ENCODE measurements at places on chromosomes 7 and 10.

GRCh38 chr7:22452142-22452959 lies 47.6 kb downstream of the STEAP1B start:
- no peak for DNase-seq

DNA sequence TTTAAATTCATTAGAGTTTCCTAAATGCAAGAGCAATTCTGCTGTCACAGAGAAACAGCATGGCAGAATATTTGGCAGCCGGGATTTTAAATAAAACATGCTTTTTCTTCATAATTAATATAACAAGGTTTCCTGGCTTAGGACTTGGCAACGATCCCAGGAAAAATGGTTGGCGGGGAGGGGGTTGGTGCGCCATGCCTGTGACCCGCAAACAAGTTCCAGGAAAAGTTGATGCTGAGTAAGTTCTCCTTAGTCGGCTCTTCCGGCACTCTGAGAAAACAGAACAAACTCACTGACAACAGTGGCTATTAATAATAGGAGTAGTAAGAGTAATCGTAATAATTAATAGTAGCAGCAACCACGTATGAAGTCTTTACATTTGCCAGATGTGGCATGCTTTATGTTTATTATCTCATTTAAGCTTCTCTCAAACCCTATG lies 4.6 kb downstream of the HABP2 start:
- no peak for DNase-seq

- DNase-seq: no peak
These were observed 64.8 kb upstream of the CAPZA2 start for GRCh38 chr7:116797612-116798011.

- no peak for DNase-seq
These were observed 79.4 kb upstream of the PRKAR2B start for GRCh38 chr7:106965108-106965507.

DNA sequence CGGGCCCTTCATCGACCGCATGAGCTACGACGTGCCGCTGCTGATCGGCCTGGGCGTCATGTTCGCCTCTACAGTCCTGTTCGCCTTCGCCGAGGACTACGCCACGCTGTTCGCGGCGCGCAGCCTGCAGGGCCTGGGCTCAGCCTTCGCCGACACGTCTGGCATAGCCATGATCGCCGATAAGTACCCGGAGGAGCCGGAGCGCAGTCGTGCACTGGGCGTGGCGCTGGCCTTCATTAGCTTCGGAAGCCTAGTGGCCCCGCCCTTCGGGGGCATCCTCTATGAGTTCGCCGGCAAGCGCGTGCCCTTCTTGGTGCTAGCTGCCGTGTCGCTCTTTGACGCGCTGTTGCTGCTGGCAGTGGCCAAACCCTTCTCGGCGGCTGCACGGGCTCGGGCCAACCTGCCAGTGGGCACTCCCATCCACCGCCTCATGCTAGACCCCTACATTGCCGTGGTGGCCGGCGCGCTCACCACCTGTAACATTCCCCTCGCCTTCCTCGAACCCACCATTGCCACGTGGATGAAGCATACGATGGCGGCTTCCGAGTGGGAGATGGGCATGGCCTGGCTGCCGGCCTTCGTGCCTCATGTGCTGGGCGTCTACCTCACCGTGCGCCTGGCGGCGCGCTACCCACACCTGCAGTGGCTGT lies 1.2 kb downstream of the SLC18A3 start:
- DNase-seq: no peak

GRCh38 chr7:142939226-142939910 lies at the start of gene LLCFC1:
Gene LLCFC1 (plus strand): TSS chr7:142939484. CDS start chr7:142939622, 138 bp downstream.
- no peak for DNase-seq

- DNase-seq: no peak
These were observed 462.7 kb downstream of the SUGCT start for GRCh38 chr7:40597517-40597916.

DNA sequence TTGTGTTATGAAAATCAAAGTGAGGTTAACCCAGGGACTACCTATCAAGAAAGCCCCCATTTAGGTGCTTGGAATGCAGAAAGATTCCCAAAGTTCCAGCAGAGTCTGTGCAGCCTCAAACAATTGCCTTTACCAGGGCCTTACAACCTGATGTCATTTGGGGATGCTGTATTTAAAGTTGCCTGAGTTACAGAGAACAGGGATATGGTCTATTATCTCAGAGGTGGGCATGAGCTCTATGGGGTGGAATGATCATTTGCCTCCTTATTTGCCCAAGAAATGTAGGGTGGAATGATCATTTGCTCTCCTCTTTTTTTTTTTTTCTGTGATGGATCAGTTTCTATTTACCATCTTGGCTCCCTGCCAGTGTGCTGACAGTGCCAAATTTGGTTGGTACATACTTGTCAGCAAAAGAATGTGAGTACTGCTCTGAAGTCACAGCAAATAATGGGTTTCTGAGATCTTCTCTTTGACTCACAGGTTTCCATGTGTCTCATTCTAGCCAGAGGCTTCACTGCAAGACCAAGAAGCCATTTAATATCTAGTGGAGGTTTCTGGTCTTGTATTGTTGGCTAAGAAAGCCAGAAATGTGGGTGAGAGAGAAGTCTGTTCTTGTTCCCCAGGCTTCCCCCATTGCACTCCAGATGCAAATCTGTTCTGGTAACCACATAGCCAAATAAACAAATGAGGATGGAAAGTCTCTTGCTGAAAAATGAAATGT lies 45.5 kb upstream of the ZNRF2 start:
- DNase-seq: peak; percentile 88

GRCh38 chr10:62022830-62023229 lies 121.3 kb downstream of the ARID5B start:
- no peak for DNase-seq

GRCh38 chr7:12683678-12684585 lies 3.5 kb upstream of the ARL4A start:
- DNase-seq: no peak

DNA sequence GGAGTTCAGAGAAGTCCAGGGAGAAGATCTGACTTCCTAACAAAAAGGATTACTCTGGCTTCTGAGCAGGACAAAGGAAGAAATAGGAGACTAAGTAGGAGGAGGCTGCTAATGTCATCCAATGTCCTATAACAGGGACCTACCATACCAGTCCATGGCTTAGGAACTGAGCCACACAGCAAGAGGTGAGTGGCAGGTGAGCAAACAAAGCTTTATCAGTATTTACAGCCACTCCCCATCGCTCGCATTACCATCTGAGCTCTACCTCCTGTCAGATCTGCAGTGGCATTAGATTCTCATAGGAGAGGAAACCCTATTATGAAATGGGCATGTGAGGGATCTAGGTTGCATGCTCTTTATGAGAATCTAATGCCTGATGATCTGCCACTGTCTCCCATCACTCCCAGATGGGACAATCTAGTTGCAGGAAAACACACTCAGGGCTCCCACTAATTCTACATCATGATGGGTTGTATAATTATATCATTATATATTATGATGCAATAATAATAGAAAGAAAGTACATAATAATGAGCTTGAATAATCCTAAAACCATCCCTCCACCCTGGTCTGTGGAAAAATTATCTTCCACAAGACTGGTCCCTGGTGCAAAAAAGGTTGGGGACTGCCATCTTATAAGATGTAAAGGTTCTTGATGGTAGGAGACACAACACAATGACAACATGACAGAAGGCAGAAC lies 487.4 kb downstream of the PLXDC2 start:
- no peak for DNase-seq

GRCh38 chr7:31146030-31146429 lies 93.9 kb downstream of the ADCYAP1R1 start:
- DNase-seq: no peak

DNA sequence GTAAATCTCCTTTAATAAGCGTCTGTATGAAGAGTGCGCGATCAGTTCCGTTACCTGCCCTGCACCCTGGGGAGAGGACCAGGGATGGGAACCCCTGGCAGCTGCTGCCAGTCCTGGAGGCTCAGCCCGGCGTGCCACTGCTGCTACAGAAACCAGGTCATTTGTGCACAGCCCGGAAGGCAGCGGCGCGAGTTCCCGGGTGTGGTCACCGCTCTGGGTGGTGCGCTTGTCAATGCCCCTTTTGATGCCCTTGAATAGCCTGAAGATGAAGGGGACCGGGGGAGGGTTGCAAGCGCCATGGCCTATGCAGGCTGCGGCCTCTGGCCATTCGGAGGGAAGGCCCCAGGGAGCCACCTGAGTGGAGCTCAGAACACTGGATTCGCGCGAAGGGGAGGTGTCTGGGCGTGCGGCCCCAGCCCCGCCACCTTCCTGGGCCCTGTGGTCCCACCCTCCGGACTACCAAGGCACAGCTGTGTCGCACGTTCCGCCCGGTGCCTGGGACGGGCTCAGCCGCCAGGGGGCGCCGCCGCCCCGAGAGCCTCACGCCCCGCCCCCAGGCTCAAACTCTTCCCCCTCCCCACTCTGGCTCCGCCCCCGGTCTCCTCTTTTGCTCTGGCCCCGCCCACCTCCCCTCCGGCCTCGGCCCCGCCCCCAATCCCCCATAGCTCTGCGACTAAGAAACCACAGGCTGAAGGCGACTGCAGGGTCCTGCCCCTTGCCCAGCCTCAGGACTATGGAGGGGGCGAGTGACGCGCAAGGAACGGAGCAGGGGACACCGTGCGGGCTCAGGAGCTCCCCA lies 16.5 kb downstream of the AP5Z1 start:
- DNase-seq: no peak

DNA sequence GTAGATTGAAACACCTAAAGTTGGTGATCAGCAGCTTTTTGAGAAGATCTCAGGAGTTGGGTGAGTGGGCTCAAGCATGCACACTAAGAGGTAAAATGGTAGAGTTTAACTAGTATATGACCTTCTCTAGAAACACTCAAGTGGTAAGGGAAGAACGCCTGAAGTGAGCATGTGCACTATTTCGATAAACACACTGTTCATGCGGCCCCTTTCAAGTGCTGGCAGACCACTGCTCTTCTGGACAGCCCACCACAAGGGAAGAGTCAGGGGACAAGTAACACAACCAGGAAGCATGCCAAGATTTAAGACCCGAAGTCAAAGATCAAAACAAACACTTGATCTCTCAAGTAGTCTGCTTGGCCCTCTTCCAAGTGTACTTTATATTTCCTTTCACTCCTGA lies 519.5 kb upstream of the ZWINT start:
- DNase-seq: peak; percentile 8

- DNase-seq: no peak
These were observed 35.6 kb upstream of the ADAM12 start for GRCh38 chr10:126423732-126424491.

DNA sequence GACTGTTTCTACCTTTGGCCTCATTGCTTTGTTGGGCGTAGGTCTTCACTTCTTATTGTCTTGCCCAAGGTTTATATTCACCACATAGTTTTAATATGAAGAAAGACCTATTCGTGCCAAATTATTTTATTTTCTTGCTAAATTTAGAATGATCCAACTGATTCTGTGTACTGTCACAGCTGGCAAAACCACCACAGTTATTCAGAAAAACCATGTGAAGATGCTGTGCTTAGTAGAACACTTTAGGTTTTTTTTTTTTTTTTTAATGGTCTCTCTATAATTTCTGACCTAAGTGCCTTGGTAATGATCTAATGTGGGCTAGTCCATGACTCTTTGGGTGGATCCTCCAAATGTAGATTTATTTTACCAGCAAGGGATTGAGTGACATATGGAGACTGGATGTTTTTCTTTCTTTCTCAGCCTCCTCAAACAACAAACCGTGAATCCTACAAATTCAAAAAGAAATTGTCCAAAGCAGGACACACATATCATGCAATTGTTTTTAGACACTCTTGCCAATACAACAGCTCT lies 243.8 kb downstream of the DYNC1I1 start:
- DNase-seq: no peak

DNA sequence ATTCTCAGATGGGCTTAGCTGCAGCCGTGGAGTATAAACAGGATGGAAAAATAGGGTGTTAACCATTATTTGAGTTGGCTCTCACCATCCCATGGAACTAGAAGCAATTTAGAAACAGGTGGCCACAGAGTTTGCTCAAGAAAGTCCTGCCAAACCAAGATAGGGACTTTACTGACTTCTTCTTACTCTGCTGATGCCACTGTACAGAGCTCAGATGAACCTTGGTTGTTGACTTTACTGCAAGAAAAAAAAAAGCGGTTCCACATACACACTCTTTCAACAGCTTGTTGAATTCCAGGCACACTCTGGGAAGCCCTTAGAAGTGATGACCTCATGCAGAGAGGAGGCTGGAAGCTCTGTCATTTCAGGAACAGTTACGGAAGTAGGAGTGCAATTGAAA lies 753.4 kb downstream of the NRG3 start:
- no peak for DNase-seq

GRCh38 chr10:96651998-96652431 lies 65.2 kb upstream of the TM9SF3 start:
- no peak for DNase-seq

- no peak for DNase-seq
These were observed 695 bp upstream of the VDAC2 start for GRCh38 chr10:75209921-75210281.

GRCh38 chr7:27157702-27158431 lies 1.4 kb upstream of the HOXA7 start:
- DNase-seq: no peak

- no peak for DNase-seq
These were observed 176.4 kb upstream of the SMIM30 start for GRCh38 chr7:113294750-113295149.

DNA sequence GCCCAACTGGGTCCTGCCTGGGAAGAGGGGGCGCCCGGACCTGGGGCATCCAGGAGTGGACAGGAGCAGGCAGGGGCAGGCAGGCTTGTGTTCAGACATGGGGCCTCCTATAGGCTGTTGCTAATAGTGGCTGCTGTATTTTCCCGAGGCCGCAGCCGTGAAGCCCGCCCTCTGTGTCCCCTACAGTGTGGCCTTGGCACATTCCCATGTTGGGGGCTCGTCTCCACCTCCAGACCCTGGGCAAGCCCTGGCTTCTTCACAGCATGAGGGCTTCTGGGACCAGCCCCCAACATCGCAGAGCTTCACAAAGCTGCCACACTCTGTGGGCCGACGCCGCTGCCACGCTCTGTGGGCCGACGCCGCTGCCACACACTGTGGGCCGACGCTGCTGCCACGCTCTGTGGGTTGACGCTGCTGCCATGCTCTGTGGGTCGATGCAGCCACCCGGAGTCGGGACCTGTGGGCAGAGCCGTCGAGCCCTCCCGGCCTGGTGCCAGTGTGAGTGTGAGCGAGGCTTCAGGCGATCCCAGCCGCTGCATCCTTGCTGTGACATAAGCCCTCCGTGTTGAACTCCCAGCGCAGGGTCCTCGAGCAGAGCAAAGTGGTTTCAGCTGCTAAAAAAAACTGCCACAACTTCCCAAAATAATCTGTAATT lies 109.0 kb downstream of the INPP5A start:
- DNase-seq: no peak

- no peak for DNase-seq
These were observed 5.2 kb upstream of the KIF5B start for GRCh38 chr10:32061440-32061839.

DNA sequence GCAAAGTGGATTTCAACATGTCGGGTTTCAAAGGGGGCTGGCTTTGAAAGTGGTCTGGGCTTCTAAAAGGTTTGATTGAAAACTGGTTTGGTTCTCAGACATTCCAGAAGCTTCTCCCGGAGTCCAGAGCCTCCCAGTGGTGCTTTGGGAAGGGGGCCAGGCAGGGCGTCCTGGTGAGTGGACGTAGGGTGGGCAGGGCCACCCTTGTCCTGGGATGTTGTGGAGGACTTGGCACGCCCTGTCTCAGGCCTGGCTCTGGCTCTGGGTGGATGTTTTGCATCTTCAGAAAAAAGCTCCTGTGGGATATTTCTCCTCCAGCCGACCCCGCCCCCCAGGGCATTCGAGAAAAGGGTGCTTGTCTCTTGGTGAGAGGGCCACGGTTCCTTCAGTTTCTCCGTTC lies 31.2 kb downstream of the GRIFIN start:
- no peak for DNase-seq

- DNase-seq: peak; percentile 47
These were observed 97.7 kb downstream of the TAF3 start for GRCh38 chr10:7915923-7916536.

- no peak for DNase-seq
These were observed 219.4 kb downstream of the ABCA13 start for GRCh38 chr7:48390388-48391327.

GRCh38 chr7:150717814-150718420 lies 1.5 kb downstream of the GIMAP1 start:
- no peak for DNase-seq

Data from NCI-H2029 treated with DMSO at 0.1 percent for 48 hours (cell line).